ENCODE measurements at places on chromosomes 6 and 20. TPM values are rescaled to one million over a fixed set of nuclear protein-coding genes. Genes with fewer than 3 reads are reported as not detected.

DNA sequence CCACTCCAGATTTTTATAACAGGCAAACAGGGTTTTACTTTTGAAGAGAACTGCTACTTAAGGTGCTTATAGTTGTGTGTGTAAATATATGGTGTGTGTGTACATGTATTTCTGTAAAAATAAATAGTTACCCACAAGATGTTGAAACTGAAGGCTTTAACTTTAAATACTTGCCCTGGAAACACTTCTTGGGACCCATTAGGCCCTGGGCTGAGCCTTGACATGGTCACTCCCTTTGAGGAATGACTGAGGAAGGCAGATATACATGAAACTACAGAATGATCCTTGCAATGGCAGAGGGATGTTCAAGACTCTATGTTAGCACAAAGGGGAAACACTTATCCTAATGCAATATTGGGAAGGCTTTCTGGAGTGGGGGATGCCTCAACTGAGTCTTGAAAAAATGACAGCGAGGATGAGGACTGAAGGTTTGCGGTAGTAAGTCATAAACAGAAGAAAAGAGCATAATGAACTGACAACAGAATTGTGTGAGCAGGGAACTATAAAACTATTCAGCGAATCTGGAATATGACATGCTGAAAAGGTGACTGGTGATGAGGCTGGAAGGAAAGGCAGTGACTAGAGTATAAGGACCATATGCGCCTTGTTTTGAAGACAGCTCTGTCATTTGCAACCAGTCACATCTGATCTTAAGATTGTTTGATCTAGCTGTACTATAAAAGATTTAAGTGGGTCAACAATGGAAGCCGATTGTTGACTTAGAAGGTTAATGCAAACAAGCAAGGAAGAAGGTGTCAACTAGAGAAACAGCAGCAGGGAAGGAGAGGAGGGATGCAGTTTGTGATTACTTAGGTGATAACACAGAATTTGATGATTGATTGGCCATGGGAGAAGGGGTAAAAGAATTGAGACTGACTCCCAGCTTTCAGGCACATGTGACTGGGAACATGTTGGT lies 64.4 kb upstream of the COL21A1 start:
- DNase-seq = no peak

DNA sequence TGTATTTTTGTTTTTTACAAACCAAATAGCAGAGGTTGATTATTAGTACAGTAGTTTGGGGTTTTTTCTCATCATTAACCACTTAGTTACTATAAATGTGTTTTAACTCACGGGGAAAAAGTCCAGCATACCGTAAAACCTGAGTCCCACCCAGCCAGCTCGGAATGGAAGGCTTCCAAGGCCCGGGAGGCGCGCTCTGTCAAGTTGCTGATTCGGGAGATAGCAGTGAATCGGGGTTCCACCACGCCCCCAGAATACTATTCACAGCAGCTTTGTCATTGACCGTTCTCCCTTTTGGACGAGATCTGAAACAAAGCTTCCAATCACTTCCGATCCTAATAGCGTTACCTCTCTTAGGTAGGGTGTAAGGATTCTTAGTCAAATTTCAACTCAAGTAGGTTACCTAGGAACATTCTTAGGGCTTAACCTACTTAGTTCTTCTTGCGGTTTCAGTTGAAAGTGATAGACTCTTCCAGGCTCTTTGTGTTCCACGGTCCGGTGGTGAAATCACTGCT lies 232.8 kb upstream of the QKI start:
- DNase-seq = no peak

The OLIG3 gene
- not detected for polyA plus RNA-seq

GRCh38 chr6:6688283-6688682 lies 99.8 kb downstream of the LY86 start:
- peak; percentile 58 for DNase-seq

DNA sequence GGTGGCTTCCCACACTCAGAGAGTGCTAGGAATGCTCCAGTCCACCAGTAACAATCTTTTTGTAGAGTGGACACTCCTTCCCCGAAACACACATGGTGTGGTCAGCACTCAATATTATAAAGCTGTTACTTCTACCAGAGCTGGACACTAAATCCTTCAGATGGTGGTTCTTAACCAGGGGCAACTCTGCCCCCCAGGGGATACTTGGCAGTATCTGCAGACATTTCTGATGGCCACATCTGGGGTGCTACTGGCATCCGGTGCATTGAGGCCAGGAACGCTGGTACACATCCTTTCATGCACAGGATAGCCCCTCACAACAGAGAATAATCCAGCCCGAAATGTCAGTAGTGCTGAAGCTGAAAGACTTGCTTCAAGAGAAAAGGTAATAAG lies 124.4 kb downstream of the NFATC2 start:
- no peak for DNase-seq

DNA sequence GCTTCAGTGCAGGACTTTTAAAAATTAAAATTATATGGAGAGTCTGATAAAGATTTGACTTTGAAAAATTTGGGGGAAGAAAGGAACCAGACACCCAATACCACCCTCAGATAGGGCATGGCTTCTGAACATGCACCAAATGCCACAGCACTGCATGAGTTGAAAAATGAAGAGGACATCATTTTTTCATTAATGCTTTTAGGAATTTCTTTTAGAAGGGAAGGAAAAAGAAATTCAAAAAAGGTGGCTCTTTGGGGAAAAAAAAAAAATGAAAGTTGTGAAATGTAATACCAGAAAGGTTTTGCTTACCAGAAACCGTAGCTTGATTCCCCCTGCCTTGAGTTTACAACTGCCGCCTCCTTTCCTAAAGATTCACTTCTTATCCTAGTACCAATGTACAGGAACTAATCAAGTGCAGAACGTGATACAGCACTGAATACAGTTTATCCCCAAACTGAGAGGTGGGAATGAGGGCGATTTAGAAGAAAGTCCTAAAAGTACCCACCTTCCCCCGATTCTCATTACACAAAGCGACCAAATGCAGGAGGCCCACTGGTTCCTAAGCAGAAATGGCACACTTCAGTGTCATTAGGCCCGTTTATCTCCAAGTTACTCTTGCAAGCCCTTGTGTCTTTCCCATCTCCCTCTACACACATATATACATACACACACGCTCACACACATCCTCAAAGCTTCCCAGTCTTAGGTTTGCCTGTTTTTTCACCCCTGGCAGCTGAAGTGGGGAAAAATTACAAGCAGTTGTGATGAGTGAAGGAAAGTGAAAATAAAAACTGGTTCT lies 2.8 kb downstream of the PPP1R10 start:
- DNase-seq = no peak

DNA sequence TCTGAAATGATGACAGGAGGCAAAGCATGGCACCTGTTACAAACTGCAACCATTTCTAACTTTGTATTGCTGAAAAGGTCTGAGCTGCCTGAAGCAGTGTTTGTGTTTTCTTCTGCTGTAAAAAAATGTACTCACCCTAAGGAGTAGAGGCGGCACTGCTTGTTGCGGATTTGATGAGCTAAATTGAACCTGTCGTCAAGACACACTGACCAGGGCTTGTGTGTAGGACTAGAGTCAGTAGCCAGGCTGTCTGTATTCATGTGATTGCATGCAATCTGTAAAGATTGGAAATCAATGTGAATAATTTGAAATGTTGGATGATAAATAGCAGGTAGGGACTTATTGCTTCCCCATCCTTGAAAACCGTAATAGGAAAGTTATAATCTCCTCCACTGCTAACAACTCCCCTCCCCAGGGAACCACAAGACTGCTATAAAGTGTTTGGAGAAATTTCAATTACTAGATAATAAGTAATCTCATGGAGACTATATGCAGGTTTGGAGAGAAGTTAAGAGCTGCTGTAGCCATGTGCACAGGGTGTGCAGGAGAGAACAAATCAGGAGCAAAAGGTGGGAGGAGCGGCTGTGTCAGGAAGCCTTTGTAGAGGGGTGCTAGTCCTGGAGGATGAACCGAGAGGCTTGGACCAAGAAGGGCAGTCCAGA lies 42.8 kb downstream of the METTL24 start:
- DNase-seq = no peak

DNA sequence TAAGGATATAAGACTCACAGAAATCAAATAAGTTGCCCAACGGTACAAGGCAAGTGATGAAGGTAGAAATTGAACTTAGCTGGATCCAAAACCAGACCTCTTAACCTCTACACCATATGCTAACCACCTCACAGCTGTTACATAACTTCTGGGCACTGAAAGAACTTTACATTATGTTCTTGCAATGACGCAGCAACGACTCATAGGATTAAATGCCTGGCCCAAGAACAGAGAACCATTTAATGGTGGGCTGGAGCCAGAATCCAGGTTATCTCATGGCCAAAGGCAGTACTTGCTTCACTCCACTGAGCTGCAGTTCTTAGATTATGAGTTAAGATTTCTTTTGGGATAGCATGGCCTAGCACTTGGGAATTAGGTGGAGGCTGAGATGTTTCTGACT lies 4.4 kb downstream of the TRMT6 start:
- DNase-seq = no peak

DNA sequence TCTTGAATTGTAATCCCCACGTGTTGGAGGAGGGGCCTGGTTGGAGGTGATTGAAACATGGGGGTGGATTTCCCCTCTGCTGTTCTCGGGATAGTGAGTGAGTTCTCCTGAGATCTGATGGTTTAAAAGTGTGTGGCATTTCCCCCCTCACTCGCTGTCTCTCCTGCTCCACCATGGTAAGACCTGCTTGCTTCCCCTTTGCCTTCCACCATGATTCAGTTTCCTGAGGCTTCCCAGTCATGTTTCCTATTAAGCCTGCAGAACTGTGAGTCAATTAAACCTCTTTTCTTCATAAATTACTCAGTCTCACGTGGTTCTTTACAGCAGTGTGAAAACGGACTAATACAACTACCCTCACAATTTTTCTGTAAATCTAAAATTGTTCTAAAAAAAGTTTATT lies 26.8 kb upstream of the FAM184A start:
- no peak for DNase-seq

DNA sequence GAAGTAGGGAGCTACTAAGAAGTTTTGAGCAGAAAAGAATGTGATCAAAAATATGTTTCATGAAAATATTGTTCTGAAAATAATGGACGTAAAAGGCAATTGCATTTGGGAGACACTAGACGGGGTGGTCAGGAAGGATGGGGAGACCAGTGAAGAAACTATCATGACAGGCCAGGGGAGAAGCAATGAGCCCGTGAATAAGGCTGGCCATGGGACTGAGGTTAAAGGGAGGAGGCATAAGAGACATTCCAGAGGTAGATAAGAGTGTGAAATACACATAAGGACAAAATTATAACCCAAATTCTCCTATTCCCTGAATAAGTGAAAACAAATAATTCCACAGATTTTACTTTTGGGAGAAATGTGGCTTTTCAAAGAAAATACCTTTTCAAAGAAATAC lies 51.7 kb downstream of the MARCKS start:
- DNase-seq = no peak

- no peak for DNase-seq
Measured at GRCh38 chr6:119283214-119283613, 66.3 kb downstream of the MAN1A1 start.

The TSBP1 gene
- polyA plus RNA-seq = not detected

GRCh38 chr6:128616342-128616741 lies 95.9 kb upstream of the PTPRK start:
- DNase-seq = no peak

- peak; percentile 43 for DNase-seq
Measured at GRCh38 chr20:32636283-32636682, 37.5 kb downstream of the C20orf203 start.

DNA sequence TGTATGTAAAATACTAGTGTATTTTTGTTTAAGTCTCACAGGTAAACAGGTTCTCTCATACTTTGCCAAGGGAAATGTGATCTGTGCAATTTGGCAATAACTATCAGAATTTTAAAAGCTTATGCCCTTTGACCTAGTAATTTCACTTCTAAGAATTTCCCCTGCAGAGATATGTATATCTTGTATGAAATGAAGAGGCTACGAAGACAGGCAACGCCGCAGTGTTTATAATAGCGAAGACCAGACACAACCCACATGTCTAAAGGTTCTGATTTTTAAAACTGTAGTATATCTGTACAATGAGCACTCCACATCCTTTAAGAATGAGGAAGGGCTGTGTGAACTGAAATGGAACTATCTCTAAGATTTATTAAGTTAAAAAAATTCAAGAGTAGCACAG lies 7.5 kb downstream of the TRAF3IP2 start:
- DNase-seq = no peak

GRCh38 chr6:147468634-147469033 lies 39.9 kb upstream of the SAMD5 start:
- DNase-seq = no peak

The PAQR8 gene
- 5.2 TPM for polyA plus RNA-seq

The KIAA1586 gene
- polyA plus RNA-seq = 2.0 TPM

The TRDN gene
- polyA plus RNA-seq = not detected

GRCh38 chr6:30493643-30494250 lies 4.4 kb downstream of the HLA-E start:
- no peak for DNase-seq

The PBOV1 gene
- polyA plus RNA-seq = not detected

DNA sequence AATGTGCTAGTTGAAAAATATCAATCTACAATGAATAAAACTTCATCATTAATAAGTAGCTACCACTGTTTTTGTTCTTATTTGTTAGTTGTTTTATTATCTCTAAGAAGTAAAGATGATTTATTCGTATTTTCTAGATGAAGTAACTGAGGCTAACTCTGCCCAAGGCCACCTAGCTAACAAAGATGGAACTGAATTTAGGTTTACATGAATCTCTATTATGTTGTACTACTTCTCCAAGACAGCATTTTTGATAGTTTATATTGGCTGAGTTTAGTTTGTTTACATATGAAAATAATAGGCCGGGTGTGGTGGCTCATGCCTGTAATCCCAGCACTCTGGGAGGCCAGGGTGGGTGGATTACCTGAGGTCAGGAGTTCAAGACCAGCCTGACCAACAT lies 121.5 kb downstream of the NCOA3 start:
- no peak for DNase-seq

GRCh38 chr6:88869263-88870020 lies 94.0 kb downstream of the RNGTT start:
- no peak for DNase-seq

GRCh38 chr6:3919130-3919628 lies 70.0 kb downstream of the FAM50B start:
- DNase-seq = no peak

- DNase-seq = no peak
Measured at GRCh38 chr20:64044484-64045247, 4.8 kb downstream of the SOX18 start.

All from stomach (tissue), 19 donors.